Activated naive CD8-positive, alpha-beta T cell treated with anti-CD3 and anti-CD28 coated beads, Interleukin-2, amount 50 U/mL, for 16 hours (primary cell): ENCODE measurements at places on chromosomes 12 and 14.

DNA sequence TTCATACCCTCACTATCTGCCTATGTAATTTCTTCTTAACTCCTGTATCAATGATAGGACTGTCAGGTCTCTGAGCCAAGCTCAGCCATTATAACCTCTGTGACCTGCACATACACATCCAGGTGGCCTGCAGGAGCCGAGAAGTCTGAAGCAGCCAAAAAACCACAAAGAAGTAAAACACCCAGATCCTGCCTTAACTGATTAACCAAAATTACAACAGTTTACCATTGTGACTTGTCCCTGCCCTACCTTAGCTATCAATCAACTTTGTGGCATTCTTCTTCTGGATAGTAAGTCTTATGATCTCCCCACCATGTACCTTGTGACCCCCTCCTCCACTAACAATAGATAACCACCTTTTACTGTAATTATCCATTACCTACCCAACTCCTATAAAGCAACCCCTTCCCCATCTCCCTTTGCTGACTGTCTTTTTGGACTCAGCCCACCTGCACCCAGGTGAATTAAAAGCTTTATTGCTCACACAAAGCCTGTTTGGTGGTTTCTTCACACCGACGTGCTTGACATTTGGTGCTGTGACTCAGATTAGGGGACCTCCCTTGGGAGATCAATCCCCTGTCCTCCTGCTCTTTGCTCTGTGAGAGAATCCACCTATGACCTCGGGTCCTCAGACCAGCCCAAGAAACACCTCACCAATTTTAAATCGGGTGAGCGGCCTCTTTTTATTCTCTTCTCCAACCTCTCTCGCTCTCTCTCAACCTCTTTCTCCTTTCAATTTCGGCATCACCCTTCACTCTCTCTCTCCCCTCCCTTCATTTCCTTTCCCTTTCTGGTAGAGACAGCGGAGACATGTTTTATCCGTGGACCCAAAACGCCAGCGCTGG is 11.5 kb upstream of the LGMN start:
- DNase-seq, result no peak

- no peak for DNase-seq
Observed at GRCh38 chr12:131494216-131494615, 216.7 kb upstream of the SFSWAP start.

- DNase-seq, result no peak
Observed at GRCh38 chr14:69695322-69696203, 71.4 kb upstream of the SRSF5 start.

GRCh38 chr12:68406134-68406576 is 74.0 kb upstream of the MDM1 start:
- DNase-seq, result no peak

- no peak for DNase-seq
Observed at GRCh38 chr14:71165121-71166031, 258.1 kb downstream of the PCNX1 start.

GRCh38 chr12:230925-231671 is 17.1 kb upstream of the SLC6A12 start:
- no peak for DNase-seq

GRCh38 chr14:51576117-51576430 is 75.6 kb upstream of the FRMD6 start:
- no peak for DNase-seq

DNA sequence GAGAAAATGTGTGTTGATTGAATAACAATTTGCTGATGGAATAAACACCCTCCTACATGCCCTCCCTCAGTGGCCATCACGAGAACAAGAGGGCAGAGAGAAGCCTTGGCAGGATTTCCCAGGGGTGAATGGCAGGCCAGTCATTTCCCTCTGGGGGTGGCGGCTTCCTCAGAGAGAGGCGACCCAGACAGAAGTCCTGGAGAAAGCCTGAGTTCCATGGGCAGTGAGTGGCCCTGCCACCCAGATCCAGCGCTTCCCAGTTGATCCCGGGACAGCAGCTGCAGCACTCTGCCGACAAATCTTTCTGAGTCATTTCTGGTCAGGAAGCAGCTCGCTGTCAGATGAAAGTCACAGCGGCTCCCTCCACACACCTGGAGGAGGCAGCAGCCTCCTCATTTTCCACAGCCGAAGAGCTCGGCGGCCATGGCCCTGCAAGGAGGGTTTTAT is 123.0 kb downstream of the SCARB1 start:
- DNase-seq, result no peak

GRCh38 chr12:127962303-127962702 is 304.7 kb upstream of the TMEM132C start:
- no peak for DNase-seq

DNA sequence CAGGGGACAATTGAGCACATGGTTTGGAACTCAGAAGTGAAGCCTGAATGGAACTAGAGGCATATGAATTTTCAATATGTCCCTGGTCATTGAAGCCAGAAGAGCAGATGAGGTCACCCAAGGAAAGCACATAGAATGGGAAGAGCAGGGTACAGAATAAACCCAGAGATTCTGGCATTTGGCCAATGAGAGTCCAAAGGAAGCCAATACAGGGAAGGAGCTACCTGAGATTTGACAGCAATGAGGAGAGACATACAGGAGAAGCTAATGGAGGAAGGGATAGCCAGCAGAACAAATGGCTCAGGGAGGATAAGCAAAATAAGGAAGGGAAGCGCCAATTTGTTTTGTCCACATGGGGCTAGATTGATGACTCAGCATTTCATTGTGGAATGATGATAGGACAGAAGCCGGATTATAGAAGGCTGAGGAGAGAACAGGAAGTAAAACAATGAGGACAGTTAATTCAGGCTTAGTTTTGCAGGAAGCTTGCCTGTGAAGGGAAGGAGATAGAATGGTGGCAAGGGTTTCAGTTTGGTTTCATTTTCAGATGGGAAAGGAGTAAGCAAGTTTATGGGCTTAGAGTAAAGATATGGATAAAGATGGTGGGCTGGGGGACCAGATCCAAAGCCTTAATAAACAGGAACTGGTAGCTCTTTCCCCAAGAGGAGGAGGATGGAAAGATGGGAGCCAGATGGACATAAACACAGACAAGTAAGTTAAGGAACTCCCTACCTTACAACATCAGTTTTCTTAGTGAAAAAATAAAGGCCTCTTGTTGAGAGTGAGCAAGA is 3.2 kb upstream of the SPTSSA start:
- DNase-seq, result no peak

GRCh38 chr14:35044939-35045797 is 904 bp upstream of the FAM177A1 start:
- no peak for DNase-seq

GRCh38 chr12:86723326-86723725 is 467.1 kb upstream of the MGAT4C start:
- no peak for DNase-seq

DNA sequence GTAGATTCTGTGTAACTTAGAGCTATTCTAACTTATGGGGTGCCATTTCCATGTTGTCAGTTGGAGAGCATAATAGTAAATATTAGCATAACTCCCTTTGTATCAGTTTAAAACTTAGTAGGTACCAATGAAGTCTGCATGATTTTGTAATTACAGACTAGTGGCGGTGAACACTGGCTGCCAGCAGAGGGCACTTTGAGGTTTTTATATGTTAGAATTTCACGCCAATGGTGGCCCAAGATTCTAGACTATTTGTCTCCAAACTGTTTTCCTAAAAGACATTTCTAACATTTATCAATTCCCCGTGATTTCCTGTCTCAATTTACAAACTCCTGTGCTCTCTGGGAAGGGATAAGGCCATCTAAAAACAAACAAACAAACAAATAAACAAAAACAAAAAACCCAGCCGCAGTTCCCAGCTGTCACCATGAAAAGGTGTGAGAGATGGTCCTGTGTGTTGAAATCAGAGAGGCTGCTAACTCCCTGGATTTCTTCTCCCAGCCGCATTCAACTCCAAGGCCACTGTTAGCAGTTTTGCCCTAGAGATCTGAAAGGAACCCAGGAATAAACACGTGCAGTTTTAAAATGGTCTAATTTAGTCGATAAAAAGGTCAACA is 57.6 kb downstream of the BRMS1L start:
- DNase-seq, result no peak

- DNase-seq, result no peak
Observed at GRCh38 chr14:24411443-24412389, 12.9 kb downstream of the NYNRIN start.

GRCh38 chr12:63353559-63353958 is 202.6 kb upstream of the AVPR1A start:
- DNase-seq, result no peak

- no peak for DNase-seq
Observed at GRCh38 chr12:94062796-94063635, 85.4 kb upstream of the PLXNC1 start.

GRCh38 chr12:40832668-40833067 is 140.4 kb downstream of the CNTN1 start:
- no peak for DNase-seq

DNA sequence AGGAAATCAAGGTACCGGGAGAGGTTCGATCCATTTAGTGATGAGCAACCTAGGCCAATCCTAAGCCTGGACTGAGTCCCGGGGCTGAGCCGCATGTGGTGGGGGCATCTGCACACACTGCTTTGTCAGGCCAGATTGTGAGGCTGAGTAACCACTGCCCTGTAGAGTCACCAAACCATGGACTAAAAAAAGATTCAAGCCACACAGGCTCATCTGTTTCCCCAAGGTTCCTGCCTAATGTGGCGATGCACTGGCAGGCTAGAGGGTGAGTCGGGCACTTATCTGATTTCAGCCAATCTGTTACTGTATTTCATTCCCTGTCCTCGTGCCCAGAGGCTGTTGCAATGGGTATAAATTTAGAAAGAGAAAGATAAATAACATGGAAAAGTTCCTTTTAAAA is 140.8 kb downstream of the TTC7B start:
- DNase-seq, result no peak

GRCh38 chr12:76420222-76420621 is 72.0 kb upstream of the BBS10 start:
- DNase-seq, result no peak

DNA sequence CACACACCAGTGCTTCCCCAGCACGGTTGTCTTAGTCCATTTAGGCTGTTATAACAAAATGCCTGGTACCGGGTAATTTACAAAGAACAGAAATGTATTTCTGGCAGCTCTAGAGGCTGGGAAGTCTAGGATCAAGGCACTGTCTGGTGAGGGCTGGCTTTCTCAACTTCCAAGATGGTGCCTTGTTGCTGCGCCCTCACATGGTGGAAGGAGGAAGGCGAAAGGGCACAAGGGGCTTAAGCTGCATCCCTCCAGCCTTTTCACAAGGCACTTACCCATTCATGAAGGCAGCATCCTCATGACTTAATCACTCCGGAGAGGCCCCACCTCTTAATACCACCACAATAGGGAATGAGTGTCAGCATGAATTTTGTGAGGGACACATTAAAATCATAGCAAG is 155.5 kb downstream of the SLC15A5 start:
- no peak for DNase-seq

DNA sequence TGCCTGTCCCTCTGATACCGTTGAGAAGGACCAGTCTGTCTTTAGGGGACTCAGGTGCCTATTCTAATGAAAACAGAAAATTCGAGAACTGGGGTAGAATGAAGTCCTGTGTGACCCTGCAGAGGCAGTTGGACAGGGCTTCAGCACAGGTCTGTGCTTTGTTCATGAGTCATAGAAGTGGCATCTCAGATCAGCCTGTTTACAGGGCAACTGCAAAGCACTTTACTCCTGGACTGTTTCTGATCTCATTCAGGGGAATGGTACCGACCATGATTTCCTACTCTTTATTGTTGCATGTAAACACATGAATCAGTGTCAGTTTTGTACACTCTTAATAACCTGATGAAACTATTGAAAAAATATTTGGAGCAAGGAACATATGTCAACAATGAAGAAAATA is 1517.0 kb downstream of the AACS start:
- no peak for DNase-seq

GRCh38 chr12:124055066-124055465 is 82.1 kb downstream of the ZNF664 start:
- DNase-seq, result no peak

- no peak for DNase-seq
Observed at GRCh38 chr12:120720234-120720986, 5.2 kb upstream of the ACADS start.

GRCh38 chr14:37253905-37254304 is 56.2 kb downstream of the MIPOL1 start:
- DNase-seq, result no peak

GRCh38 chr12:64618953-64619590 is 8.8 kb downstream of the RASSF3 start:
- no peak for DNase-seq

DNA sequence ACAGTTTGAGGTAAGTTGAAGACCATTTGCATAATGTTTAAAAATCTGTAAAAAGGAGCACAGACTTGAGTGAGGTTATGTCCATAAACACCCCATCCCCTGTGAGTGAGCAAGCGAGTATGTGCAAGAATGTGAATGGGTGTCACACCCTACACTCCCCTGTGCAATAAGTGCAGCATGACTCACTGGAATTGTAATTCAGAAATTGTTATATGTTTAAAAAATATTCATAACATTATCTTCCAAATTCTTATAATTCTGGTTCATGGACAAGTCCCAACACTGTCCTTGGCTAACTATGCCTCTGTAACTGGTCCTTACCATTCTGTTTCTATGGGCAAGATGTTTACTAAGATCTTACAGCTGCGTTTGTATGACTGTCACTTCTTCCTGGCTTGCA is 207.8 kb upstream of the FAR2 start:
- no peak for DNase-seq

- no peak for DNase-seq
Observed at GRCh38 chr12:71546322-71546861, 106.8 kb downstream of the LGR5 start.

DNA sequence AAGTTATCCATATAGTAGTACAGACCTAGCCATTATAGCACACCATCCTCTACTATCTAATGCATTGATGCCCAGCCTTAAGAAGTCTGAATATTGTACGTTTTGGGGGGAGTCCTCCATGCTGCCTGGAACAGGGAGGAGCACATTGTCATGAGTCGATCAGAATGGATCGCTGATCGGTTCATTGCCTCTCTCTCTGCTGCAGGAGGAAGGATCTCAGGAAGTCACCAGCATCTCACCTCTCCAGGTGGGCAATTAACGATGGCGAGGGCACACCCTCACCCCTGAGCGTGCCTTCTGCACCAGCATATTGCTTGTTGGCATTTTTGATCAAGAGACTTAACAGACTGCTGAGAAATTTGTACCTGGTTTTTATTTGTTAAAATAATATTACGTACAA is 11.5 kb downstream of the CCND2 start:
- DNase-seq, result no peak

DNA sequence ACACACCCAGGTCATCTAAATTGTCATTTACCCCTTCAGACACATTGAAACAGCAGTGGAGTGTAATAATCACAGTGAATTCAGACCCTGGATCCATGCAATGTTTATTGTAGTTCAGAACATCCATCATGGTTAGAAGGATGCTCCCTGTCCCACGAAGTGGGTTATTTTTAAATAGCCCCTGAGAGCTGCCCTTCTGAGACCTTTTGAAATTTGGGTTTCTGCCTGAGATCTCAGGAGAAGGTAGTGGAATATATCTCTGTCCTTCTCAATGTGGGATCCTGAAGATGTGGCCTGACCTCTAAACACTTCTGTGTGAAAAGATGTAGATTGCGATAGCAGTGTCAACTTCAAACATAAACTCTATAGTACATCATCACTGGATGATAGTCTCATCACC is 1080.6 kb downstream of the TMEM121 start:
- no peak for DNase-seq

- DNase-seq, result no peak
Observed at GRCh38 chr14:68877993-68878575, 85.2 kb upstream of the ZFP36L1 start.
